ENCODE measurements at places on chromosomes 16 and 17.

GRCh38 chr16:7137560-7138330 is 194.9 kb upstream of the RBFOX1 start:
- peak; percentile 2 for DNase-seq

DNA sequence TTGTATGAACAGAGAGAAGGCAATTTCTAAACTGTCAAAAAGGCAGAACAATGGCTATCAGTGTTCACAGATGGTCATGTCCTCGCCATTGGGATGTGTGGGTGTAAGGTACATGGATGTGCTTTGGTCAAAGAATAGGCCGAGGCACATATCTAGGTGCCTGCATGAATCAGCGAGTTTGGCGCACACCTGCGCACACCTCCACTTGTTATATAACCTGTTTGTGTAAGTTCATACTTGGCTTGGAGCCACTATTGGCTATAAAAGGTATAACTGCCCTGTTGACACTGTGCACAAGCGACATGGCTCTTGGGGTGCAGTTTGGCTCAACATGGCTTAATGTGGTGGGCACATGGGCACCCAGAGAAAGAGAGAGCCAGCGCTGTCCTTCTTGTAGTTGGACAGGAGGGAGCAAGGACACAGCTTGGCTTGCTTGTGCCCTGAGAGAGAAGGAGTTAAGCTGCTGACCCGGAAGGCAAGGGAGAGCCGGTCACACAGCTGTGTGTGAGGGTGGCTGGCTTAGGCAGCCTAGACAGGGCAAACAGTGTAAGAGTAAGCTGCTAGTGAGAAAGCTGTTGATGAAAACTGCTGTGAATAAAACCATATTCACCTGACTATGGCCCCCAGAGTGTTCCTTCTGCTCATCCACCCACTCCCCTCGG is 499.1 kb downstream of the KCNJ2 start:
- no peak for DNase-seq

DNA sequence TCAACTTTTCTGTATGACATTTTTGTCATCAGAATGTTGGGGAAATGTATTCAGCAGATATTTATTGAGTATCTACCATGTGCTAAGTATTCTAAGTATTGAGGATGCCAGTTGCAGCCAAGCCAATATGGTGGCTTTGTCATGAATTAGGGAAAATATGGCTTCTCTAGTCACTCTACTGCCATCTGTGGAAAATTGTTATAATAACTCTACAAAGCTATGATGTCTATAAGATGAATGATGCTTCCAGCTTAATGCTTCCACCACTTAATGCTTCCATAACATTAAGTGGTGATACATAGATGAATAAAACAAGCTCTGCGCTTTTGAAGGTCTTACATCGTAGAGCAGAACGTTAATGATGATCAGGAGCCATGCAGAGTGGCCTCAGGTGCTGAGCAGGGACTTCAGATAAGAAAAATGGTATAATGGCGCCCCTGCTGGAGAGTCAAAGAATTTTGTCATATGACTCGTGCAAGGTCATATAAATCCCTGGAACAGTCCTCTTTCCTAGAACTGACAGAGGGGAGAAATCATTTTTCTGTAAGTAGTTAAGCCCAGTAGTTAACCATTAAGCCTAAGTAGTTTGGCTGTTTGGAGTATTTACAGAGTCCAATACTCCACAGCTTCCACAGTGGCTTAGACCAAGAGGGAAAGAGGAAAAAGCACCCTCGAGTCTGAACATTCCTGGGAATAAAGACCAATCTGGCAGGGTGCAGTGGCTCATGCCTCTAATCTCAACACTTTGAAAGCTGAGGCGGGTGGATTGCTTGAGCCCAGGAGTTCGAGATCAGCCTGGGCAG is 2.7 kb upstream of the TMIGD1 start:
- peak; percentile 30 for DNase-seq

GRCh38 chr17:51764387-51764971 is 394.0 kb downstream of the CA10 start:
- DNase-seq = peak; percentile 75

DNA sequence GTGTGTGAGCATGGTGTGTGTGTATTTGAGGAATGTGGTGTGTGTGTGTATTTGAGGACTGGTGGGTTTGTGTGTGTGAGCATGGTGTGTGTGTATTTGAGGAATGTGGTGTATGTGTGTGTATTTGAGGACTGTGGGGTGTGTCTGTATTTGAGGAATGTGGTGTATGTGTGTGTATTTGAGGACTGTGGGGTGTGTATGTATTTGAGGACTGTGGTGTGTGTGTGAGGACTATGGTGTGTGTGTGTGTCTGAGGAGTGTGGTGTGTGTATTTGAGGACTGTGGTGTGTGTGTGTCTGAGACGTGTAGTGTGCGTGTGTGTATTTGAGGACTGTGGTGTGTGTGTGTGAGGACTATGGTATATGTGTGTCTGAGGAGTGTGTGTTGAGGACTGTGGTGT is 18.0 kb upstream of the CACNG1 start:
- no peak for DNase-seq

DNA sequence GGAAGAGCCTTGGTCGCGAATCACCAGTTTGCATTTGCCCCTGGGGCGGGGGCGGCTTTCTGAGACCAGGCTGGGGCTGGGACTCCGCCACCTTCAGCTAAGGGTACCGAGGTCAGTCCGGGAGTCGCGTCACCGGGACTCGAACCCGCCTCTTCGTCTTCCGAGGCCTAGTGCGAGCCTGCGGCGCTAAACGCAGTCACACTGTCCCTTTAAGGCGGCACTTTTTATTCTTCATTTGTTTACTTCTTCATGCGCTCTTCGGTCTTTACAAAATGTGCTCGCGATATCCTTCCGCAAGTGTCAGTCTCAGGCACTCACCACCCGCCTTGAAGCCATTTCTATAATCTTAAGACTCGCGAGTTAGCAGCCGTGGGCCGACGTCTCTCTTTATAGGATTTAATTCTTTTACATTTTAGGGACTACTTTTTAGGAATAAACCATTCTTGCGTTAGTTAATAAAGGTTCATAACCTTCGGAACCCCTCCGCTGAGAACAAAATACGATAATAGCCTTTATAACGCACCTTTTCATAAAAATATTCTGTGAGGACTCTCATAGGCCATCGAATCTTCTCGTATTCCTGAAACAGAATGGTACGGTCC is 593 bp upstream of the HEXIM1 start:
- no peak for DNase-seq

DNA sequence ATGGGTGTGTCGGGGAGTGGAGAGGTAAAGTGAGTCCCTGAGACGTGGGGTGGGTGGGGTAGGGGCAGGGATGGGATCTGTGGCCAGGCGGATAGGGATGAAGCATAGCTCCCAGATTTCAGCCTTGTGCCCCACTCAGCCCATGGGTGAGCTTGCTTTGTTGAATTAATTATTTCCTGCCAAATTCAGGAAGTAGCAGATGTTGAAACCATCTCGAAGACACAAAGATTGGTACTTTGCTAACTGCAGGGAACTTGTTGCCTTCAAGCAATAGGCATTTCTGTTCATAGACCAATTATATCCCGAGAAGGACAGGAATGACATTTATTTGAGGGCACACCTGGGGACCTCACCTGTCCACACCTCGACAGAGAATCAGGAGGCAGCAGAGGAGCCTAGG is 11.0 kb upstream of the C16orf74 start:
- no peak for DNase-seq

GRCh38 chr17:75996665-75997590 is 3.7 kb upstream of the CDK3 start:
- DNase-seq = peak; percentile 74

GRCh38 chr17:18182978-18183333 is 672 bp upstream of the ALKBH5 start:
- peak; percentile 61 for DNase-seq

GRCh38 chr16:52721331-52721730 is 174.4 kb upstream of the TOX3 start:
- no peak for DNase-seq

GRCh38 chr16:87464691-87465300 is 28.0 kb downstream of the ZCCHC14 start:
- peak; percentile 57 for DNase-seq

DNA sequence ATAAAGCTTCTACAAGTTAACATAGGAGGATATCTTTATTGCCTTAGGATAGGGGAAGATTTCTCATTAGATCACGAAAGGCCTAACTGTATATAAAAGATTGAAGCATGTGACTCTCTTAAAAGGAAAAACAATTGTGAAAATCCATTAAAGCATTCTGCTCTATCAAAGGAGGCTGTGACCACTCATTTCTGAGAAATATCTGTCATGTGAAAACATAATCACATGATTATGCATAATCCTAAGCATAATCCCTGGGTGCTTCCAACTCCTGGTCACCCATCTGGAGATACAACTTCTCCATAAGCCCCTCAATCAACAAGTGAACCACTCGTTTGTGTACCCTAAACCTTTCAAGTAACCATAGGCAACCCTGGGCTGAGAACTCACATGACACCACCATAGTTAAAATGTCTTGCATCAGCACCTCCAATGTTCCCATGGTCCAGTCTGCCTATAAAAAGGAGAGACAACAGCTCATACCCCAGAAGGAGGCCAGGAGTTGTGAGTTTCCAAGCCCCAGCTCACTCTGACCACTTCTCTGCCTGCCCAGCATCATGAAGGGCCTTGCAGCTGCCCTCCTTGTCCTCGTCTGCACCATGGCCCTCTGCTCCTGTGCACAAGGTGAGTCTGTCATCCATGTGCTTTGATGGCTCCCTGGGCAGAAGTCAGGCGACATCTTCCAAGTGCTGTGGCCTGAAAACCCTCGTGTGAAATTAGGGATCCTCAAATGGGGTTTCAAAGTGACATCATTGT is at the start of gene CCL18:
TSS of gene CCL18 (plus strand) at position 487 of the 756 bp plus-strand sequence. CDS start at position 558, 71 bp downstream.
- DNase-seq = no peak

DNA sequence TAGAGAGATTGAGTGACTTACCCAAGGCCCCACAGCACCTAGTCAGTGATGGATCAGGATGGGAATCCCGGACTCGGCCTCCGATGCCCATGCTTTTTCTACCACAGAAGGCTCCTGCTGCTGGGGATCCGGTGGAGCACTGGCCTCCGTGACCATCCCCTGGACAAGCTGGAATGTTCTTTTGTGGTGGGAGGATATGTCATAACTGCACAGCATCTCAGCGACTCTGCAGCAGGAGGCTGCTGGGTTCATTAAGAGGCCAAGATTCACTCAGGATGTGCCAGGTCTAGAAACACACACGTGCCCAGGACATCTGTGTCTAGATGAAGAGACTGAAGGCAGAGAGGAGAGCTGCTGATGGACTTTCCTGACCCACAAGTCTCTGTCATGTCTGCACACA is 34.7 kb upstream of the NGFR start:
- no peak for DNase-seq

DNA sequence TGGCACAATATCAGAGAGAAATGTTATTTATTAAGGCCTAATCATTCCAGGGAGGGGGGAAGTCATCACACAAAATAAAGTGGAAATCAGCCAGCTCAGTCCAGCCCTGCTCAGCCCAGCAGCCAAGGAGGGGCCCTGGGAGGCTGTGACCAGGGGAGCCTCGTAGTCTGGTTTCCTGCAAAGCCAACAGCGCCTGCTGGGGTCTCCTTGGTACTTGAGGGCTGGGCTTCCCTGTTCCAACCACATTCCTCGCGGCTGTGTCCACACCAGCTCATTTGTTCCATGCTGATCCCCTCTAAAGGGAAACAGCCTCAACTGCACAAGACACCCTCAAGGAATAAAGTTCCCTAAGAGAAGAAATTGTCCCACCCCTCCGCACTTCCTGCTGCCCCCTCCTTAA is 154.0 kb downstream of the TMEM132E start:
- DNase-seq = no peak

GRCh38 chr17:77882481-77883212 is 75.9 kb upstream of the TNRC6C start:
- no peak for DNase-seq

- DNase-seq = no peak
Measured at GRCh38 chr16:72240466-72240865, 68.5 kb upstream of the PMFBP1 start.

DNA sequence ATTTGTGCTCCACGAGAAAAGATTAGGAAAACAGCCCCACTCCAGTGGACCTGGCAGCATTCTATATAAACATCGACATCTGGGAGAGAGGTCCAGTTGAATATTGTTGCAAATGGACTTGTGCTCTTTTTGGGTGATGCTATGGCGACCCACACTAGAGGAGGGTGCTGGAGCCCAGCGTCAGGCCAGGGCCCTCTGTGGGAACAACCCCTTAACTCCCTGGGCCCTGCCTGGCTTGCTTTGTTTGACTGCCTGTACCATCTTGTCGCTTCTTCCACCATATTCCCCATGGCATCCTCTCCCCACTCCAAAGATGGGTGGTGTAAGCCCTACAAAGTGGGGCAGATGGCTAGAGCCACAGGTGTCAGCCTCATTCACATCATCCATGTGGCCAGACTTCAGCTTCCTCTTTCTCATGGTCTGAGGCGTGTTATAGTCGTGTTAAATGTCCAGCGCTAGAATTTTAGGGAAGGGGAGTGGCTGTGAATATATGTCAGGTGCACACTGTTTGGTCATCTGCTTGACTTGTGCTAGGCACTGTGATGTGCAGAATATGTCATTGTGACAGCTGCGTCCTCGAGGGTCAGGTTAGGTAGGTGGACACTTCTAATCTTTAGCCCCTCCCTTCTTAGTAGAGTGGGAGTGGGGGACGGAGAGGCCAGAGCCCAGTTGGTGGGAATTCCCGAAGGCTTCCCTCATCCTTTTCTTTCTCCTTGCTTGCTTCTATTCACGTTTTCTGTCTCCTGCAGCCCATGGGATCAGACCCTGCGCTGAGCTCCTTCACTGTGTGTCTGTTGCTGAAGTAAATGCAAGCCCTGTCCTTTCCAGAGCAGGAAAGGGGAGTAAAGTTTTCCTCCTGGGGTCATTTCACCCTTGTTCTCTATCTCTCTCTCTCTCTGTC is 49.8 kb downstream of the MPRIP start:
- no peak for DNase-seq

- DNase-seq = no peak
Measured at GRCh38 chr17:35293151-35293847, 50.4 kb downstream of the SLFN5 start.

DNA sequence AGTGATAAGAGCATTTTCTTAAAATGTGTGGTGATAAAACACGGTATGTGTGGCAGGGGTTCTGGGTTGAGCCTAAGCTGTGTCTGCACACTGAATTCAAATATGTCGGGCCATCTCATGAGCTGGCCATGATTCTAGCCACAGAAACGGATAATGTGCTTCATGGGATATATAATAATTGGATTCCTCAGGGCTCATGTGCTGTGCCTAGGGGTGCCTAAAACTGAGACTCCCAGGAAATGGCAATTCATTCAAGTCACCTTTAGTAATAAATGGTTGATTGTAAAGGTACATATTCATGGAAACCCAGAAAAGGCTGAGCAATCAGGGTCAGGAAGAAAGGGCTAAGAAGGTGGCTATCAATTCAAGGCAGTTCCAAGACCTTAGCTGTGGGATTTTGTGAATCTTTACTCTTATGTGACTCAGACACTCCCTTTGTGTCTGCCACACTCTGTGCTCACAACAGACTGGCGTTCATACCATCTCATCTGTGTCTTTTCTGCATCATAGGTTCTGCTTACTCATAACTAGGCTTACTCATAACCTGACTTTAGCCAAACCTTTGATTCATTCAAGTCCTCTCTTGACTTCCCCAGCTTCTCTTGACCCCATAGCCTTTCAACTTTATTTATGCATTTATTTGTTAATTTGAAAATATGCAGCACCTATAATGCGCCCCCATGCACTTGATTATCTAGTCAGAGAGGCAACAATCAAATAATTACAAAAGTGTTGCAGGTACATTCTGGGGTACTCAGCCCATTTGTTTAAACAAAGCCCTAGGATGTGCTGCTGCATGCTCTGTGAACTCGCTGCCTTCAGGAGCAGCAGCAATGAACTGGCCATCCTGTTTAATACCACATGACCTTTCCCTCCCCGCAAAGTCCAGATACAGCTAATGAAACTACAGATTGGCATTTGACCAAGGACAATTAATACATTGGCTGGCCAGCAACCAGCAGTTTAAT is 28.4 kb upstream of the MED13 start:
- peak; percentile 87 for DNase-seq

Data from RWPE1 (cell line).